ENCODE measurements at places on chromosomes 1 and 21.
A peak's percentile ranks its signal among the peaks of the same experiment; 100 is the strongest.

GRCh38 chr1:92755541-92756461 is 29.1 kb downstream of the EVI5 start:
- peak; percentile 42 for DNase-seq

- no peak for DNase-seq
These were observed 88.4 kb downstream of the OLFML2B start for GRCh38 chr1:161935264-161935663.

DNA sequence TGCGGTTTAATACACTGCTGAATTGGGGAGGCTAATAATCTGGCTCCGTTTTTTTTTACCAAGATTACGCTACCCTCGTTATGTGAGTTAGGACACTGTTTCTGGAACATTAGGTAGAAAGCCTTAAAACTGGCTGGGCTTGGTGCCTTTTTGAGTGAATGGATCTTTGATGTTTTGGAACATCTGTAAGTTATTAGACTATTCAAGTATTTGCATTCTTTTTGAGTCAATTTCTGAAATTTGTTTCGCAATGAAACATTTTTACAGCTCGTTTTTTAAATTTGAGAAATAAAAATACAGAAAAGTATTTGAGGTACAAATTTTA is 106.9 kb downstream of the LTN1 start:
- DNase-seq, result peak; percentile 96

DNA sequence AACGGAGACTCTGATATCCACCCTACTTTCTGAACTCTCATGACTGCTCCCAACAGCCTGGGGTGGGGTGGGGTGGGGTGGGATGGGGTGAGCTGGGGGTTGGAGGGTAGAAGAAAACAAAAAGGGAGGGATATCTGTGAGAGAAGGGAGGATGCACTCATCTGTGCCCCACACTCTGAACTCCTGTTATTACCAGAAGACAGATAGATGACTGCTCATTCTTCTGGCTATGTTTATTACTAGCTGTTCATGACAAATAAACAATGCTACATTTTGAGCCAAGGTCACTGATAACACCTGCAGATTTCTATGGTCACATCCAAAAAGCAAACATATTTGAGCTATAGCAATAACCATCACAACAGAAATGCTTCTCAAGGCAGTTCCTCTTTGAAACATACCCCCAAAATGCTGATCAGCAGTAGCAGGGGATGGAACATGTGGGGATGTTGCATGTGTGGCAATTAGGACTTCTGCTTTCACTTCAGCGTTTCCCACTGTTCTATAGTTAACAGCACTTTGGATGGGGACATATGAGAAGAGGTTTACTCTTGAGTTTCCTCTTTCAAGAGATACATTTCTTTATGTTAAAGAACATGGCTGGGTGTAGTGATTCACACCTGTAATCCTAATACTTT is 43.3 kb downstream of the GPR3 start:
- no peak for DNase-seq

GRCh38 chr1:13725714-13726175 is 25.8 kb downstream of the PRDM2 start:
- DNase-seq, result peak; percentile 21

DNA sequence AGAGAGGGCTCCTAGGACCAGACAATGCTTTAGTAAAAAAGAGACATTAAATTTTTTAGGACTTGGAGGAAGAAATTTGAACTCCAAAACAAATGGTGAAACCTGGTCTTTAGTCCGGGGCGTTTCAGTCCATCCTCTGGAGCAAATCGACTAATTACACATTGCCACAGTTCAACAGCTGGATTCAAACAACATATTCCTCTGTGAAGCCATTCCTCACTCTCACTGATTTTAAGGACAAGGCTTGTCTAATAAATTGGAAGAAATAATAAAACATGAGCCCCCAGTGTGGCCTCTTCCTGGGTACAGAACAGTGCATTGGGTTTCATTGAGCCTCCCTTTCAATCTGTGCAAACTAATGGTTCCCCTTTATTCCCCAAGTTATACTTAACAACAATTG is 165.1 kb downstream of the UCK2 start:
- DNase-seq, result no peak

DNA sequence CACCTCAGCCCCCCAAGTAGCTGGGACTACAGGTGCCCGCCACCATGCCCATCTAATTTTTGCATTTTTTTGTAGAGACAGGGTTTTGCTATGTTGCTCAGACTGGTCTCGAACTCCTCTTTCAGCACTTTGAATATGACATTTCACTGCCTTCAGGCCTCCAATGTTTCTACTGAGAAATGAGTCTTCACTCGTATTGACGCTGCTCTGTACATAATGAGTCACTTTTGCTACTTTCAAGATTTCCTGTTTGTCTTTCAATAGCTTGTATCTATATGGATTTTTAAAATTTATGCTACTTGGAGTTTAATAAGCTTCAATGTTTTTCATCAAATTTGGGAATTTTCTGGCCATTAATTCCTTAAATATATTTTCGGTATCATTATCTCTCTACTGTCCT is 64.7 kb downstream of the GORAB start:
- DNase-seq, result no peak

DNA sequence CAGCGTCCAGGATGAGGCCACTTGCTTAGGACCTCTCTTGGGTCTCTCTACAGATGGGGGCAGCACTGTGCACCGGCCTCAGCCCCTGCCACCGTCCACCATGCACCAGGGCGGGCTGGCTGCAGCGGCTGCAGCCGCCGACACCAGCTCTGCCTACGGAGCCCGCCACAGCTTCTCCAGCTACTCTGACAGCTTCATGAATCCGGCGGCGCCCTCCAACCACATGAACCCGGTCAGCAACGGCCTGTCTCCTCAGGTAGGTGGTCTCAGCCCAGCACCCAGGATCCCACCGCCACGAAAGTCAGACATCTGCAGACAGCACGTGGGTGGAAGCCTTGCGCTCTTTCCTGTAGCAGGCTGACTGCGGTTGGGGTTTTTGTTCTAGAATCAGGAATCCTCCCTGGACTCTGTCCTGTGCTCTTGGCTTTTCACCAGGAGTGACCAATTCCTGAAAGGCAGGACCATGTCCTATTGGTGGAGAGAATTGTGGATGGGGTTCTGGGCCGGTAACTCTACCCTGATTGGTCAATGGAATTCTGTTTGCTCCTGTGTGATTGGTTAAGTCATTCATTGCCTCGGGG is 72.5 kb downstream of the PAX7 start:
- no peak for DNase-seq

DNA sequence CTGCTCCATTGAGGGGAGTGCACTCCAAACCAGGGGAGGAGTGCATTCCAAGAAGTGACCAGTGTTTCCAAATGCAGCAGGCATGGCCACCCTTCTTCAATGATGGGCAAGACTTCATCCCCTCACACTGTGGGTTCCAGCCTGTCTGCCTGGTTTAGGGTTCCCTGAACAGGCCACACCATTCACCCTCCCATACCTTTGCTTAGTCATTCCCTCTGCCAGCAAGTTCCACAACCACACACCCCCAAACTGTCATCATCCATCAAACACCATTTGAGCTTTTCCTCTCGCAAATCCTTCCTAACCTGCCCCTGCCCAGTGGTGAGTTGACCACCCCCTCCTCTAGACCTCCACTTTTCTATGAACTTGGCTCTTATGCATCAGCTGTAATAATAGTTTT is 116.0 kb downstream of the PLPP3 start:
- no peak for DNase-seq

GRCh38 chr1:17585266-17585987 is 45.9 kb downstream of the ARHGEF10L start:
- DNase-seq, result no peak

GRCh38 chr21:34513129-34513675 is 1.2 kb upstream of the KCNE1 start:
- no peak for DNase-seq

DNA sequence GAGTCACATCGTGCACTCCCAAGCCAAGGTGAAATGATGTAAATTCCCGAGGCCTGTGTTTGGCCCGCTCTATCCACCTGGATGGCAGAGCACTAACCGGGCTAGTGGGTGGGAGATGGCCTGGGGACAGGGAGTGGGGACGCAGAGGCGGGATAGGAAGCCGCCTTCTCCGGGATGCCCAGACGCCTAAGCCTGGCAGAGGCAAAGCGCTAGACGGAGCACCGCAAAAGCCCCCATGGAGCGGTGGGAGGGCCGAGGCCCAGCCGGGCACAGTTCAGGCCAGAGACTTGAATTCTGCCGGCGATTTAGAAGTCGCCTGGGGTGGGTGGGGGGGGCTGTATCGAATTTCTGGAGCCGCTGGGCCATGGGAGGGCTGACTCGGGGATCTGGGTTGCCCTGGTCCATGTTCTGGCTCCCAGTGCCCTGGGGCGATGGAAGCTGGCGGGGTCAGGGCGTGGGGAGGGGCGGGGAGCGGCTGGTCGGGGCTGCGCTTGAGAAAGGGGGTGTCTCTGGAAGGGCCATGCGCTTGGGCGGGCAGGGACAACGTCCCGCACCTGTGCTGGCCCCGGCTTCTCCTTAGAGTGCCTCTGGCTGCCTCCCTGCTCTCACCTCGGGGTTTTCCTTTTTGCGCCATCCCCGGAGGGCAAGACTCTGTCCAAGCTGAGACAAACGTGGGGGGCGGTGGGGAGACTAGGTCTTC is 28.0 kb downstream of the KIAA2013 start:
- no peak for DNase-seq

DNA sequence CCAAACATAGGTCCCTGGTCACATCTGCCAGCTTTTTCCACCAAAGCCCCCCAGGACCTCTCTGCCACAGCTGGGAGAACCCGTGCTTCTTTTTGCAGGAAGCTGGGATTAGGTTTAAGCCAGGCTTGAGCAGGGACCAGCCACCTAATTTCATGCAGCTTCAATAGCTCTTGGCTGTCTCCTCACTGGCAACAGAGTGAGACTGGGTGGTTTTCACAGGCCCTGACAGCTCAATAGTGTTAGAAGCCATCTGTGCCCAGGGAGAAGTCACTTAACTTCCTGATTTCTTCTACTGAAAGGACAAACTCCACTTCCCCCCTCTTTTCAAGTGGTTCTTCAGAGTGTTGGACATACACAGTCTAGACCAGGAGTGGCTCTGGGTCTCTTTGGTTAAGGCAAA is 20.4 kb upstream of the SRSF4 start:
- no peak for DNase-seq

DNA sequence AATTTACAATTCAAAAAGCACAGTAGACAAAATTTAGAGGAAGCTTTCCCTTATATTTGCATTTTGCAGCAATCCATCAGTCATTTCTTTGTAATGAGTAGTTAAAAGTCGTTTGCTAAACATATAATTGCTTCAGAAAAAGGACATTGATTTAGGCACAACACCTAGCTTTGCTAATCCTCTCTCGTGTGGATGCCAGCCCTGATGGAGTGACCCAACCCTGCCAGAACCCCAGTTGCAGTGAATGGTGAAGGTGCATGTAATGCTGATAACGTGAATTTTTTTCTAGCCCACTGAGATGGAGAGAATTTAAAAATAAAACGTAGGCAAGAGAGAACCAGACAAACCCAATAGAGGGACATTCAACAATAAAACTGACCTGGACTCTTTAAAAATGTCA is 263.4 kb downstream of the GRIK1 start:
- DNase-seq, result no peak

- DNase-seq, result no peak
These were observed 152.7 kb upstream of the CHRM3 start for GRCh38 chr1:239233626-239234025.

DNA sequence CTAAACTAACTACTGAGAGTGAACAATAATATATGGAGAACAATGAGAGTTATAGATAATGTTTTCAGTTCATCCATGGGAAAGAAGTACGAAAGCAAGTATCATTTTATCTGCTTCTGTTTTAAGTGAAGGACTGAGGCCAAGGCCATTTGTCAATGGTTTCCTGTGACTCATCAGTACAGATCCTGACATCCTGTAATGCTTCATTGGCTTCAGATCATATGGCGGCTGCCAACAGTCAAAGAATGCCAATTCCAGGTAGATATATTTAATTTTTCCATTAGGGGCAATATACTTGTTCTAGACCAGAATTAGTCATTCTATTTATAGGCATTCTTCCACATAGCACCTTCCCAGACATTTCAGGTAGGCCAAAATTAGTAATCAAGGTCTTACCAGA is 97.3 kb downstream of the USH2A start:
- DNase-seq, result no peak

DNA sequence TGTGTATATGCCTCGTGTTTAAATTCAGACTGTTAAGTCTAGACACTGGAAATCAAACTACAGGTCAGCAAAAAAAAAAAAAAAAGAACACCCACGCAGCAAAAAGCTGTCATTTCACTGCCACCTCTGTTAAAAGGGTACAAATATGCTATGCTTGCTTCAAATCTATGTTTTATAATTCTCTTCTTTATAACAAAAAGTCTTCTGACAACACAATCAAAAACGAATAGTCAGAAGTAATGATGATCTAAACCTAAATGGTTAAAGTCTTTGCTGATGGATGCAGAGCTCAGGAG is 438.9 kb downstream of the SMYD3 start:
- DNase-seq, result no peak

GRCh38 chr1:11802973-11803885 is 2.5 kb downstream of the MTHFR start:
- DNase-seq, result peak; percentile 98

DNA sequence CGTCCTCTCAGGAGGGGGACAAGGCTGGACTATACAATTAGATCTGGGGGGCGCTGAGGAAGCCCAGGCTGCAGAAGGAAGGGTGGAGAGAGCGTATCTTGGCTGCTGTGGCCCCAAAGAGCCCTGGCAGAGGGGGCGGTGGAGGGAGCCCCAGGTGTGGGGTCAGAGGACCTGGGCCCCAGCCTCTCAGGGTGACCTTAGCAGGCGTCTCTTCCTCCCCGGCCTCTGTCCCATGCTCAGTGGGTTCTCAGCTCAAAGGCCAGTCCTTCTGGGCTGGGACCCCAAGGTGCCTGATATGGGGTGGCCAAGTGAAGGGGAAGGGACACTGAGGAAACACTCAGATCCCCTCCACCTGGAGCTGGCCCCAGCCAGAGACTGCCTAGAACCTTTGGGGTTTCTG is 1.8 kb downstream of the FAM131C start:
- no peak for DNase-seq

GRCh38 chr1:92465256-92465647 is 21.5 kb downstream of the GFI1 start:
- DNase-seq, result no peak

GRCh38 chr1:198267921-198268320 is 111.1 kb downstream of the NEK7 start:
- DNase-seq, result peak; percentile 55

DNA sequence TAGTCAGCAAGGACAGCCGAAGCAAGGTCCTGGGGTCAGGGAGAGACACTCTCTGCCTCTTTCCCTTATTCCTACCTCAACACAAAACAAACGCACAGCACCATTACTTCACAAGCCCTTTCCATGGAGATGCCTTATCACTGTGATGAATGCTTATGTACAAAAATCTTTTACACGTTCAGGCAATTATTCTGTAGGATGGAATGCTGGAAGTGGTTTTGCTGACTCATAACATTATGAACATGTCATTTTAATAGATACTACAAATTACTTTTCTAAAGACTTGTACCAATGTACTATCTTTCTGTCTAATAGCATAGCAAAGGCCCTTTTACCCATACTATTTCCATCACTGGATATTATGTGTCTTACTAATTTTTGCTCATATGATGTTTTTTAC is 98.4 kb downstream of the TTLL7 start:
- peak; percentile 12 for DNase-seq

GRCh38 chr1:177964336-177964735 is 5.5 kb downstream of the SEC16B start:
- no peak for DNase-seq

- no peak for DNase-seq
These were observed 653 bp upstream of the IFFO2 start for GRCh38 chr1:18957136-18957521.
